ENCODE measurements at places on chromosomes 7 and 10.

DNA sequence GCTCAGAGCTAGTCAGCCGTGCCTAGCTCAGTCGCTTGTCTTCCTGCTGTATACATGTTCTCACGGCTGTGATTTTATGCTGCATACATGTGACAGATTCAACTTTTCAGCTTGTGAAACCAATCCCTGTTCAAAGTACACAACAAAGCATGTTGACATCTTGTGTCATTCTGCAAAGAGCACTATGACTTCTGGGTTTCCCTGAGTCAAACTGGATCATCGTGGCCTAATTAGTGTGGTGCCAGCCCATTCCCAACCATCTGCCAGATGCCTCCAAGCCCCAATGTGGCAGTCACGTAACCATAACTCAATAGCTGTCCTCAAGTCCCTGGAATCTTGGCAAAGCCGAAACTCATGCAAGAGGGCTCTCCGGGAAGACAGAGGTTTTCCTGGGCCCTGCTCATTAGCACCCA, 144.8 kb downstream of the MYOF start:
- DNase-seq: no peak

GRCh38 chr7:124443762-124444161, 321.8 kb downstream of the GPR37 start:
- no peak for DNase-seq

DNA sequence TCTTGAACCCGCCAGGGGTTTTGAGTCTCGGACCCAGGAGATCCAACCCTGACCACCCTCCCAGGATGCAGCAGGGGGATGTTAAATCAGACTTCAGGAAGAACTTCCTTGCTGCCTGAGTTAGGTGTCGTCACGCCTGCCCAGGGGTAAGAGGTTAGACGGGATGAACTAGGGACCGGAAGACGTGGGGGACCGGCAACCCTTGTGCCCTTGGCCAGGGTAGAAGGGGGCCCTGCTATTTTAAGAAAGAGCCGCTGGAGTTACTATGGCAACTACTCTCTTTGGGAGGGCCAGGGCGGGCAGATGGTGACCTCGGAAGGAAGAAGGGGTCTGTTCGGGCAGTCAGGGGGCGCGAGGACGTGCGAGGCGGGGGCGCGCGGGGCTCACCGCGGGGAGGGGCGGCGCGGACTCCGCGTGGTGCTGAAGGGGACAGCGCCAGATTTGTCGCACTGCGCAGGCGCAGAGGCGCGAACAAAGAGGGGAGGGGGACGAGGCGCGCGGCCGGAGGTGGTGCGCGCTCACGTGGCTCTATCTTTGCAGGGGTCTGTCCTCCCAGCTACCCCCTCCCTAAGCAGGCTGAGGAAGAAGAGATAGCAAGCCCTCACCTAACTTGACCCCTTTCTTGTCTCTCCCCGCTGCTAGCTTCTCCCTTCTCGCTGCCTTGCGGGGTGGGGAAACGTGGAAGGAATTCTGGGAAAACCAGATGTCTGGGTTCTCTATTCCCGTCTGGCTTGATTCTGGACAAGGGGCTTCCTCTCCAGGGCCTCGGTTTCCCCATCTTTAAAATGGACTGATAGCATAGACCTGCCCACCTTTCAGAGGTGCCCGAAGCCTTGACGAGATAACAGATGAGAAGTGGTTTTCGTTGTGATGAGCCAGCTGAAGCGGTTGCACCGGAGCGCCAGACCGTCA, 940 bp upstream of the PSD start:
- no peak for DNase-seq

DNA sequence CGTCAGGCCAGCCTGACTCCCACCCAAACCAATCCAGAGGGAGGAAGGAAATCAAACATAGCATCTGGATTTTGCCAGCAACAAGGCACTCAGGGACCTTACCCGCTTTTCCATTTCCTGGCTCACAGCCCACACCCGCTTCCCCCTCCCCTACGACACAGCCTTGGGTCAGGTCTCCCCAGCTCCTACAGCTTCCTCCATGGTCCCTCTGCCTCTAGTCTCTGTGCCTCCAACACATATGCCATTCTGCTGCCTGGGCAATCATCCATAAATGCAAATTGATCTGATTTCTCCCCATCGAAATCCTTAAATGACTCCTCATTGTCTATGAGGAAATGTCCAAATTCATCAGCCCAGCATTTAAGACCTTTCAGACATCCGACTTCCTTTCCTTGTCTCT, 53.2 kb upstream of the CUX1 start:
- DNase-seq: no peak

DNA sequence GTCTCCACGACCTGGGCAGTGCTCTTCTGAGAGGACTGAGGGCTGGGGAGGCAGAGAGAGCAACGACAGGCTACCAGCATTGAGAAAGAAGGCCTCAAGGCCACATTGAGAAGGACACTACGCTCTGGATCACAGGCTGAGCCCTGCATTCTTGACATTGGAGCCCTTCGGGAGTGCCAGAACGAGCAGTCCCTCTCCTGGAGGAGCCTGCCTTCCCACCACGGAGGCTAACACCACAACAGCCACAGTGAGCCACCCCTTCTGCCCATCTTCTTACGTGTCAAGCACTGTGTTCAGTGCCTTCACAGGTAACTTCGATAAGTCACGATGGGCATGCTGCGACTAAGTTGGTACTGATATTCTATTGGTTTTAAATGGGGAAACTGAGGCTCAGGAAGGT, 267.8 kb downstream of the RPS24 start:
- no peak for DNase-seq

DNA sequence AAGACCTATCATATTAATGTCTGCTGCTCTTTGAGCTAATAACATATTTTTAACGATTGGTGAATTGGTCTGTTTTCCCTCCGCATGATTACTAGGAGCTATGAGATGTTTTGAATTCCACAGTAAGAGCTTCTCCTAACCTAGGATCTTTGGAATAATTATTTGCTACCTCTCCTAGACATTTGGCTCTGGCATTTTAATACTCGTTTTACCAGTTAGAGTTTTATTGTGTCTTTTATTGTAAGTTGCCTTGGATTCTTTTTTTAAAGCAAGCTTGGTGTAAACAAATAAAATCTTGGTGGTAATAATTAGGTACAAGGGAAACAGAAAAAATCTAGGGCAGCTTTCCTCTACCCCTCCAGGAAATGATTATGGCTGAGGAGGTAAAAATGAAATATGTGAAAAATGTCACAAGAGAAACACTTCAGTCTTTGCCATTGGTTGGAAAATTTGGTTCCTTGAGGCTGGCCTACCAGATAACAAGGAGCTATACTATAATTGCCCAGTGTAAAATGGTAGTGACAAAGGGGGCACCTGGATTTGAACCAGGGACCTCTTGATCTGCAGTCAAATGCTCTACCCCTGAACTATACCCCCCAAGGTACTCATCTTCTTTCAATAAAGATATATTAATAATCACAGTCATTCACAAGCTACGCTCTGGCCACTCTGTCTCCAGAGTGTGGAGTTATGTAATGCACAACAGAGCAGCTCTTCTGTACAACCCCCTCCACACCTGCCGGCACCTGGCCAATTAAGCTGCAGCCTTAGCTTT, 85.4 kb downstream of the ZNF777 start:
- no peak for DNase-seq

- no peak for DNase-seq
Measured at GRCh38 chr10:11093771-11094736, 76.4 kb downstream of the CELF2 start.

GRCh38 chr10:8817299-8817698, 762.8 kb downstream of the GATA3 start:
- no peak for DNase-seq

DNA sequence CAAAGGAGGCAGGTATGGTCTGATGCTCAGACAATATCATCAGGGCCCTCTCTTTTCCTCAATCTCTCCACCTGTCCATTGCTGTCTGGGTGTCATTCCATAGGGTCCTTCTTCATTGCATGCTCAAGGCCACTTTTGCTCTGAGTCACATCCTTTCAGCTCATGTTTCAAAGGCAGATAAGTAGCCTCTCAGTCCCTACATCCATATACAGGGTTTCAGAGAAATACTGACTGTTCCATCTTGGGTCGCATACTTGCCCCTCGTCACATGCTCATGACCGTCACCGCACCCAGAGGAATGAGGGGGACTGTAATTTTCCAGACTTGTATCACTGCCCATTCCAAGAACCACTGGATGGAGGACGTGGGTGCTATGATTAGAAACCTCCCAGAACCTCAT, 93.4 kb downstream of the FAM107B start:
- DNase-seq: no peak

- no peak for DNase-seq
Measured at GRCh38 chr7:86949052-86949778, 110.2 kb downstream of the ELAPOR2 start.

GRCh38 chr10:12721334-12721733, 280.2 kb downstream of the CCDC3 start:
- no peak for DNase-seq

GRCh38 chr7:5284304-5285281, 1.9 kb downstream of the SLC29A4 start:
- no peak for DNase-seq

DNA sequence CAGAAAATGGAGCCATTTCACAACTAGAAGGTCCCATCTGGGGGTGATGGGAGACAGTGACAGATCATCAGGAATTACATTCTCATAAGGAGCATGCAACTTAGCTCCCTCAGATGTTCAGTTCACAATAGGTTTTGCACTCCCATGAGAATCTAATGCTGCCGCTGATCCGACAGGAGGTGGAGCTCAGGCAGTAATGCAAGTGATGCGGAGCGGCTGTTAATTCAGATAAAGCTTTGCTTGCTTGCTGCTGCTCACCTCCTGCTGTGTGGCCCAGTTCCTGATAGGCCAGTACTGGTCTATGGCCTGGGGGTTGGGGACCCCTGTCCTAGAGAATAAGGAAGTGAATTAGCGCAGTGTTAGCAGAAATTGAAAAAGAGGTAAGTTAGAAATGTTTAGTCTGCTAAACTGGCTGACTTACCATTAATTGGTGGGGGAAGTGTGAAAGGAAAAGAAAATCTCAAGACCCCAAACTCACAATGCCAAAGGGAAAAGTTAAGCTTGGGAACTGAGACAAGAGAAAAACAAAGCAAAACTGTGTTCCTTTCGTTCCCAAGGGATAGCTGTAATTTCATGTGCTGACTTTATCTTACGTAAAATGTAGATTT, 76.4 kb downstream of the LYZL2 start:
- no peak for DNase-seq

DNA sequence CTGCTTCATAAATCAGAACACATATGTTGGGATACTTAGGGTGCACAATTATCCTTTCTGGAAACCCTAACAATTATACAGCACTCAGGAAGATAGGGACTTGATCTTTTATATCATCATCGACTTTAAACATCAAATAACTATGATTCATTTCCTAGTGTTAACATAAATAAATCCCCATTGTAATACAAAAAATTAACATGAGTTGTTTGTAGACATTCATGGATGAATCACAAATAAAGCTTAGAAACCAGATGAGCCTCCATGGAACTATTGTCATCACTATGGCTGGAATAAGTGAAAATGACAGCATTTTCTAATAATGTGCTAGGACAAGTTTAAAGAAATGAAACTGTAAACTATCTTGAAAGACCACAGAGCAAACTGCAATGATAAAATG, 821.7 kb downstream of the GATA3 start:
- DNase-seq: no peak

DNA sequence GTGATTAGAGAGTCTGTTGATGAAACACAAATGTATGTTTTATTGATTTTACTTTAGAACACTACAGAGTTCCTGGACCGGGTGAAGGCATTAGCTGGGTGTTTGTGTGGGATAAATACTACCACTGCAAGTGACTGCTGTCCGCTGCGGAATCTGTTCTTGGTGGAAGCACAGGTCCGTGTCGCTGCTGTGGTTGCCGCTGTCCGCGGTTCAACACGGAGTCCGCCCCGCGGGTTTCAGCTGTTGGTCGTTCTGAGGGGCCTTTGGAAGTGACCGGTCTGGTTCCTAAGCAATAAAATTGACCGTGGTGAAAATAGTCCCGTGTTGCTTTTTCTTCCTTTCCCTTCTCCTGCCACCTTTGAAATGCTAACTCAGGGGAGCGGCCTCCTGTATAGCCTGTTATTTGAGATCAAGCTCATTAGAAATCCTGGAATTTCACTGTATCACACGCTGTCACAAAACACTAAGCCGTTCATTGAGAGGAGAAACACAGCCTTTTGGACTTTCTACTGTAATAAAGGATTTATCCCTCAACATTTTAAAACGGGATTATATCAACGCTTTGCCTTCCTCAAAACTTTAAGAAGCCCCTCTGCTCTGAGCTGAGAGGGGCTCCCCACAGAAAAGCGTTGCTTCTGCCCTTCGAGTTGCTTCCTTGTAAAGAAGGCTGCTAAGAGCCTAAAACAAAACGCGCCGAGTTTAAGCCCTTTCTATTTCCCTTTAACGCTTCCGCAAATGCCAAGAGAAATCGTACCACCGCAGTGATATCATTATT, 2.6 kb downstream of the NKX6-2 start:
- no peak for DNase-seq

DNA sequence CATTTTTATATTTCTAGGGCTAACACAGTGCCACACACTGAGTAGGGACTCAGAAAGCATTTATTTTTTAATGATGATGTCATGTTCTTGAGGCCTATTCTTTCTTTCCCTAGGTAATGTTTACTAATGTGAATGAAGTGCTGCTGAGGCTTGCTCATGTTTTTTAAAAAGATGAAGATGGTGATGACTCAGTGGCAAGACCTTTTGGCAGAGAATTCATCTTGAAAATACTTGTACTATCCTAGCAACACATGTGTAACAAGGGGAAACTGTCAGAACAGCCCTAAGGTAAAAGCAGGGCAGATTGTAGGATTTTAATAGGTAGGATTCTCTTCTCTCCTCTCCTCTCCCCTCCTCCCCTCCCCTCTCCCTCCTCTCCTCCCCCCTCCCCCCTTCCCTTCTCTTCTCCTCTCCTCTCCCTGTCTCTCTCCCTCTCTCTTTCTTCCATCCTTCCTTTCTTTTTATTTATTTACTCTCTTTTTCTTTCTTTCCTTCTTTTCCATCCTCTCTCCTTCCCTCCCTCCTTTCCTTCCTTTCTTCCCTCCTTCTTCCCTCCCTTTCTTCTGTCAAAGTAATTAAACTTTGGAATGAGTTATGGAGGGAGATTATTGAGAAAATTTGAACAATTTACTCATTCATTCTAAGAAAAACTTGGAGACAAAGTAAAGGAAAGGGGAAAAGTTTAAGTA, 75.3 kb downstream of the ZNF92 start:
- DNase-seq: no peak

DNA sequence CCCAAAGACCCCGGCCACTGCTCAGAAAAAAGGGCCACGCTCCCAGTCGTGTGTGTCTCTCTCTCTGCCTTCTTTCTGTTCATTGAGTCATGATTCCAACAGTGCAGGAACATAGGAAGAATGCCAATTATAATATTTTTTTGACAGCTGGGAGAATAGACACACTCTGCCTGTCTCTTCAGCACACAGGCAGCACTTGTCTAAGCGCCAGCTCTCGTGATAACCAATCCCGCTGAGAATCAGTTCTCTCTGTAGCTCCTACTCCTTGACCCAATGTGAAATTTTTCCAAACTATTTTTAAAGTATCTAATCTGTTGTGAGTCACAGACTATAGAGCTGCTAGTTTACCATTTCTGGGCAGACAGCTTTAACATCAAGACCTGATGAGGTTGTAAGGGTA, 145.7 kb upstream of the RHEB start:
- no peak for DNase-seq

DNA sequence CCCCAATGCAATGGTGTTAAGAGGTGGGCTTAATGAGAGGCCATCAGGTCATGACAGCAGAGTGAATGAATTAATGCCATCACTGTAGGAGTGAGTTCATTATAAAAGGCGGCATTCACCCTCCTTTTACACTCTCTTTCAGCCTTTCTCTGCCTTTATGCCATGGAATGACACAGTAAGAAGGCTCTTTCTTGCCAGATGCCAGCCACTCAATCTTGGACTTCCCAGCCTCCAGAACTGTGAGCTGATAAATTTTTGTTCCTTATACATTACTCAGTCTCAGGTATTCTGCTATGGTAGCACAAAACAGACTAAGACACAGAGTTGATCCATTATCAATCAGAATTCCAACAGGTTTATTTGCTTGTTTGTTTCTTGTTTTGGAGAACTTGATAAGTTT, 3.2 kb downstream of the TCAF1 start:
- no peak for DNase-seq

Measured in SIG-M5 (cell line).